Activated CD8-positive, alpha-beta memory T cell treated with anti-CD3 and anti-CD28 coated beads for 4 hours (primary cell): ENCODE measurements at places on chromosomes 5 and 9.

GRCh38 chr5:116532762-116533525 is 41.7 kb downstream of the SEMA6A start:
- no peak for DNase-seq

DNA sequence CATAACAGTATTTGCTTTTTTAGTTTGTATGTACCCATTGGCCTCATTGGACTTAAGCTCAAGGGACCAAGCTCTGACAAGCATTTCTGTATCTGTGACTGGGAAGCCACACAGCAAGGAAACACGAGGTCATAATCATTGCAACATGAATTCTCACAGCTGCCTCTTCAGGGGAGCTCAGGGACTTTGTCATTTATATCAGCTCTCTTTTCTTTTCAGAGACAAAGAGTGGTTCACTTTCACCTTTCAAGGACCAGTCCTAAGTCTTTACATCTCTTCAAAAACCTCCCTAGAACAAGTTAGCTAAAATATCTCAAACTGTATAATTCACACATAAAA is 58.6 kb downstream of the ADAMTS12 start:
- DNase-seq: no peak

DNA sequence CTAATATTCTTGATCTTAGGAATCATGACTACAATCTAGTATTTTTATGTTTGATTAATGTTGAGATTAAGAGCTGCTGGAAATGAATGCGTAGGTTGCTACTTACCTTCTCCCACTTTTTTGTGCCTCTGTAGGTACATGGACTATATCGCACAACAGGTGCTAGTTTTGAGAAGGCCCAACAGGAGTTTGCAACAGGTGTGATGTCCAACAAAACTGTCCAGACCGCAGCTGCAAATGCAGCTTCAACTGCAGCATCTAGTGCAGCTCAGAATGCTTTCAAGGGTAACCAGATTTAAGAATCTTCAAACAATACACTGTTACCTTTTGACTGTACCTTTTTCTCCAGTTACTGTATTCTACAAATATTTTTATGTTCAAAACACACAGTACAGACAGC is 115.0 kb downstream of the SCAMP1 start:
- DNase-seq: no peak

DNA sequence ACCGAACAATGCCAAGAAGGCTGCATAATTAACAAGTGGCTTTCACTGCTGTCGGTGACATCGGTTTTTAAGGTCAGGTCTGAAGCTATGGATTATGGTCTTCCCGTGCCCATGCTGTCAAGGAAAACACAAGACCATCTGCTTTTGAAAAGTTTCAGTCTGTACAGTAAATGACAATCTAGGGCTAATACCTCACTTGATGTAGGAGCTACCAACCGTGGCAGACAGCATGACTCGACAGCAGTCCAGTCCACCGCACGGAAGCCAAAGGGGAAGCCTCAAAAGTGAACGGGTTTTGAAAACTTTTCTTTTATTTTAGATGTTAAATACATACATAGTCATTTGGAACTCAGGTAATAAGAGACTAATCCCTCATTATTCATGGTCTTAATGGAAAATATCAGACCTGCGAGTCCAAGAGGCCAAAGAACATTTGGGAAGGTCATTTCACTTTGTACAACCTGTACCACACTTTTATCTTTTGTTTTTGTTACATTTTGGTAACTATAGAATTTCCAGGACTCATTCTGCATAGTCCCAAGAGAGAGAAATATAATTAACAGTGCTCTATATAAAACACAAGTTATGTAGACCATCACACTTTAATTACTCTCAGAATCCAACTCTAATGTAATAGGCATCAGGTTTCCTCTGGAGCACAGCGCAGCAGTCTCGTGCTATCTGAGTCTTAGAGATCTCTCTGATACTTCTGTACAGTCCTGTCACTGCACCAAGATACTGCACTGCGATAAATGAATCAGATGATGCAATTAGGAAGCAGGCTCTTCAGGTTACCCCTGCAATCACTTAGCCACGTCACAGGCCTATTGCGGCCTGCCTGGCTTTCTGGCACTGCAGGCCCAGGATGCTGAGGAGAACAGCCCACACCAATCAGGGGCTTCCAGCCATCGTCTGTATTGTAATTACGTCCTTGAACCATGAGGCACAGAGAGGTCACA is 184.9 kb downstream of the FANCC start:
- DNase-seq: no peak

- no peak for DNase-seq
Observed at GRCh38 chr5:120655828-120656435, 191.8 kb downstream of the PRR16 start.

GRCh38 chr9:100819980-100820379 is 208.5 kb upstream of the PLPPR1 start:
- DNase-seq: no peak

DNA sequence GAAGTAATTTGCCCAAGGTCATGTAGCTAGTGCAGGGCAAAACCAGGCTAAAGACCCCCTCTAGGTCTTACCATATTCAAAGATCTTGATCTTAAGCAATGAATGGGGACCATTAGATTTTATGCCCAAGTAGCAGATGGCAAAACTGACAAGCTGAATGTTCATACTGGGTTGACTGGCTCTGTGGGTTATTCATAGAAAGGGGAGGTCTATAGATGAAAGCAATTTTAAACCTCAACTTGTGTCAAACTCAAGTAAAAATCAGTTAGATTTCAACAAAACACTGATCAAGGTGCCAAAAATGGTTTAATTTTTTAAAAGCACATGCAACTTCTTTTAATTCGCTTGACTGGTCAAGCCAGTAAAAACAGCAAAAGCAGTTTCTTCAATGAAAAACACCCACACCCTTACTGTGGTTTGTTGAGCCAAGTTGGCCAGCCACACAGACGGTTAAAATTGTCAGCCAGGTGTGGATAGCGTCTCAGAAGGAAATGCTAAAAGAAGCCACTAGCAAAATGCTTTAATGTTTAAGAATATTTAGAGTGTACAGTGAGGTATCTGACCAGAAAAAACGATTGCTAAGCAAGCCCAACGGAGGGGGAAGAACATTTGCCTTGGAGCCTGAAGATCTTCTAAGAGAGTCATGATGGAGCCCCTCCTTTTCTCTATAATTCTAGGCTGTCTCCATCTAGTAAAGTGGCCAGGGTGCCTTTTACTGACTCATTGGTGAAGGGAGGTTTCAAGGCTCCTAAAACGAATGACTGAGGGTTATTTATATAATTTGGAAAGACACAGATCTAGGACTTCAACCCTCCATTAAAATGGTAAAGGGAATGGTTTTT is 539.6 kb upstream of the CLINT1 start:
- no peak for DNase-seq

DNA sequence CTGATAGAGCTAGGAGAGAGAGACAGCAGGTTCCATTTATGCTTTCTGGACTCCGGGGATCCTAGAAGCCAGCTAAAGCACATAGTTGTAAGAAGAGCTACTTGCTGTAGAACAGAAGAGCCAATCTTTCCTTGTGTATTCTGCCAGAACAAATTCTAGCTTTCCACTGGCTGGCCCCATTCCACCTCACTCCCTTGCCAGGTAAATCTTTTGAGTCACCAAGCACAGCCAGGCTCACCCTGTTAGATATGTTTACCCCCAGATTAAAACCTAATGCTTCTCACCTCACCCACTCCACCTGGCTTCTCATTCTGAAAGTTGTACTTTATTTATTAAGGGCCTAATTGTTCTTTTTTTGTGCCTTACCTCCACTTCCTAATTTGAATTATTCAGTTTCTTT is 48.9 kb upstream of the CHD1 start:
- no peak for DNase-seq

- no peak for DNase-seq
Observed at GRCh38 chr9:19201899-19202891, 28.3 kb upstream of the DENND4C start.

- no peak for DNase-seq
Observed at GRCh38 chr5:33769196-33769595, 122.6 kb downstream of the ADAMTS12 start.

- no peak for DNase-seq
Observed at GRCh38 chr5:159478950-159479349, 148.7 kb upstream of the IL12B start.

DNA sequence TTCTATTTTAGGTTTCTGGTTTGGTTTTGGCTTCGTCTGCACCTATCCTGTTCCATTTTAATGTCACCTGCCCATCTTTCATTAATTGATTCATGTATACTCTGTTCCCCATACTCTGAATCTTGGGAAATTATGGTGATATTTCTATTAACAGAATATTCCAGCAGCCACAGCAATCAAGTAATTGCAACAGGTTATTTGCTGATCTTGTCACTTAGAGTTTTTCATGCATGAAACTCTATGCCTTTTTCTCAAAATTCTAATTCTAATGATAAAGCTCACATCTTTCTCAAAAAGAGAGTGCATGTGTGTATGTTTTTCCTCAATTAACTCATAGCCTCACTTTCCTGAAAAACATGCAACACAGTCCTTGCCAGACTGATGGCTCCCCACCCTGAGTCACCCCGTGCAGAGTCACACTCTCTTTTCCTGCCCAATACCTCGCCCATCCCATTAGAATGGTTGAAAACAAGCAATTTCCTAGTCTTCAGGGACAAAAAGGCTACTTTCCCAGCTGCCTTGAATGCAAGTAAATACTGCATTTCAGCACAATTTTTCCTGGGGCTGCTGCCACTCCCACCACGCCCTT is 15.6 kb downstream of the GFRA3 start:
- no peak for DNase-seq

- DNase-seq: no peak
Observed at GRCh38 chr9:105908069-105908468, 213.7 kb downstream of the TMEM38B start.

DNA sequence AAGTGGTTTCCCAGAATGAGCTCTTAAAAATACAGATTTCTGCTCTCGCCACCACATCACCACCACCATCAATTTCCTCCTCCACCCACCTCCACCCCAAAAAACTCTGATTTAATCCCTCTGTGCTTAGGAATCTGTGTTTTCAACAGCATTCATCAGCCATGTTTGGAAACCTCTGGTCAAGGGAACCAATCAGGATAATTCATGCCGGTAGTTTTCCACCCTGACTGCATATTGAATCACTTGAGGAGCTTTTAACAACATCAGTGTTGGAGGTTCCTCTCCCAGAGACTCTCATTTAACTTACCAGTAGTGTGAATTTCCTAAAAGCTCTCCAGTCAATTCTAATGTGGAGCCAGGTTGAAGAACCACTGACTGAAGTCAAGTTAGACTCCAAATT is 46.0 kb upstream of the DAB2 start:
- DNase-seq: no peak

- DNase-seq: no peak
Observed at GRCh38 chr9:119166096-119166495, 203.1 kb downstream of the BRINP1 start.

DNA sequence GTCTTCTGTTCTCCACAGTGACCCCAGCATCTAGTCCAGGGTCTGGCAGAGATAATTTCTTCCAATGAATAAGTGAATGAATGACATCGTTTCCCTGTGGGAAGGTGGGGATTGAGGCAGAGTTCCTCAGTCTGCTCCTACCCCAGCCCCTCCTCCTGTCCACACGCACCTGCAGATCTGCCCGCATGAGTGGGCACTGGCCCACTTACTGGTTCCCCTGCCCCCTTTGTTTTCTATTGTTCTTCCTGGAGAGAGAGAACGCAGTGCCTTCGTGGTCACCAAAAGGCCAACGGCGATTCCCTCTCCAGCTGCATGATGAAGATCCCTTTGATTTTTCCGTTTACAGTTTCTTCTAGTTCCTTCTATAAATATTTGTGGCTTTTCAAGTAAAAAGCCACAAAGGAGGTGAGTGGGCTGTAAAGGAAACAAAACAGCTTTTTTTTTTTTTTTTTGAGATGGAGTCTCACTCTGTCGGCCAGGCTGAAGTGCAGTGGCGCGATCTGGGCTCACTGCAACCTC is 5.8 kb upstream of the FPGS start:
- DNase-seq: no peak

- no peak for DNase-seq
Observed at GRCh38 chr9:19940811-19941535, 152.1 kb upstream of the SLC24A2 start.

GRCh38 chr5:160092514-160092913 is 26.7 kb downstream of the PWWP2A start:
- no peak for DNase-seq

DNA sequence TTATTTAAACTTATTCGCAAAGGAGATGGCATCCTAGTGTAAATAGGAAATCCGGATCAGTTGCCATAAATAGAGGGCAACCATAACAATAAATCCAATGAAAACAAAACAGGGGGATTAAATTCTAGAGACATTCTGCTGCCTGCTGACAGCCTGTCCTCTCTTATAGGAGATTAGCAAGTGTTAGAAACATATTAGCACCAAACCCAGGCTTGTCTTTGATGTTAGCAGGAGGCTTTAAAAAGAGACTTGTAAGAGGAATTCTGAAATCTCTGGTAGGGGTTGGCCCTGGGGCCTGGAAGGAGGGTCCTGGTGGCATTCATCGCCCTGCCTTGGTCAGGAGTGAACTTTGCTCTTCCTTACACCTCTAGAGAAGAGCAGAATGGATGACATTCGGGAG is 21.6 kb downstream of the NDST1 start:
- DNase-seq: no peak

DNA sequence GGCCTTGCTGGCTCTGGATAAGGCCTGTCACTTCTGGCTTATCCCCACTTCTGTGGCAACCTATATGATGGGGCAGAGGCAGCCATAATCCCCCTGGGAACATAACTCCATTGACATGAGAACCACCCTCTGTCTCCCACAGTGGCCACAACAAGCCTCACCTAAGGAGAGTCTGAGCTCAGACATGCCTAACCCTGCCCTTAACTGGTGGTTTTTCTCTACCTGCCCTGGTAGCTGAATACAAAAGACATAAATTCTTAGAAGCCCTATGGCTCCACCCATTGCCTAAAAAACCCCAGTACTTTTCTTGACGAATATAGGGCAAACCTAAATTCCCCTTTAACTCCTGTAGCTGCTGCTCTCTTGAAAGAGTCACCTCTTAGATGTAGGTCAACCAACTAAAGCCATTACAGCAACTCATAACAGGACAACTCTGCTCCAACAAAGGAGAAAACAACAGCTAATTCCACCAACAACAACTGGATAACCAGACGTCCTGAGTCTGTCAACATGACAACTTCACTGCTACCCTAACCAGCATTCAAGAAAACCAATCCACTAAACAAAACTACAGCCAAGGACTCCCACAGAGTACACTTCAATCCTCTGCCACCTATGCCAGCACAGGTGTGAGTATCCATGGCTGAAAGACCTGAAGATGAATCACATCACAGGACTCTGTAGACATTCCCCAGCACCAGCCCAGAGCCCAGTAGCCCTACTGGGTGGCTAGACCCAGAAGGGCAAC is 427.7 kb downstream of the PRELID2 start:
- no peak for DNase-seq
